ENCODE measurements at places on chromosomes 13 and 19. TPM values are rescaled to one million over a fixed set of nuclear protein-coding genes. Genes with fewer than 3 reads are reported as not detected.

- H3K27me3 ChIP-seq: no peaks in the 10 kb centered on the region
- no peak overlapping the region for H3K27ac ChIP-seq
- H3K4me1 ChIP-seq: no peaks in the 10 kb centered on the region
- H3K4me3 ChIP-seq: no peak overlapping the region
- no peaks in the 10 kb centered on the region for H3K36me3 ChIP-seq
- no peak for DNase-seq
These were observed 88.4 kb upstream of the PCDH8 start for GRCh38 chr13:52936806-52937205.

- no peak overlapping the region for H3K27ac ChIP-seq
- no peak for DNase-seq
These were observed 48.1 kb downstream of the PSG1 start for GRCh38 chr19:42831221-42832019.

SLITRK1 gene
- total RNA-seq: not detected

GRCh38 chr19:17074634-17075034, 618 bp downstream of the HAUS8 start:
- peaks cover 52% of the 10 kb centered on the region for H3K36me3 ChIP-seq
- H3K27me3 ChIP-seq: no peaks in the 10 kb centered on the region
- H3K4me1 ChIP-seq: peaks cover 36% of the 10 kb centered on the region
- peak overlapping the region; percentile 71 for H3K4me3 ChIP-seq
- peak overlapping the region; percentile 90 for H3K27ac ChIP-seq
- no peak for DNase-seq

- DNase-seq: no peak
- no peaks in the 10 kb centered on the region for H3K27me3 ChIP-seq
- peaks cover 35% of the 10 kb centered on the region for H3K4me1 ChIP-seq
- H3K27ac ChIP-seq: no peak overlapping the region
- H3K36me3 ChIP-seq: peaks cover 79% of the 10 kb centered on the region
- peak overlapping the region; percentile 19 for H3K4me3 ChIP-seq
These were observed 3.4 kb downstream of the SF3A2 start for GRCh38 chr19:2239771-2240770.

XRCC1 gene
- total RNA-seq: 59.8 TPM

CEACAM7 gene
- not detected for total RNA-seq

DNA sequence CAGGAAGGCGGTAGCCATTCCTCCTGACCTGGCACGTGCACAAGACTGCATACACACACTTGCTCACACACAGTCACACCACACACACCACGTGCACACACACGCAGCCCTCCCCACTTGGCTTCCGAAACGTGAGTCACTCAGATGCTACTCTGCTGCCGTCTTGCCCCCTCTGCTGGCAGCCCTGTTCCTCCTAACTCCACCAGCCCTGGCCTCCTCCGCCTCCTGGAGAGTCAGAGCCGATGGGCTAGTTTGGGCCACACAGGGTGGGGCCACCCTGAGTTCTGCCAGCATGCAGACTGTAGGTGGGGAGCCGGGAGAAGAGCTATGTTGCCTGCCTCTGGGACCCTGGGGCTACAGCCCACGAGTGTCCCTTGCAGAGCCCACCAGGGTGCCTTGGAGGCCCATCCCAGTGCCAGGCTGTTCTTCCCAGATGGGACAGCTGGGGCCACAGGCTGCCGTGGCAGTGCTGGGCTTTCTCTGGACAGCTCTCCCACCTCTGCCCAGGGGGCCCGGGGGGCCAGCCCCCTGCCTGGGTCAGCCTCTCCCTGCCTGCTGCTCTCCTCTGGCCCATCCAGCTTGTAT, 12.1 kb downstream of the PIN1 start:
- H3K27ac ChIP-seq: peak overlapping the region; percentile 27
- no peak overlapping the region for H3K4me3 ChIP-seq
- 0 out of 2 replicates have a peak, but pooled peaks cover 9% of the 10 kb centered on the region for H3K4me1 ChIP-seq
- peaks cover 70% of the 10 kb centered on the region for H3K36me3 ChIP-seq

GRCh38 chr13:99542788-99543406, 41.6 kb downstream of the TM9SF2 start:
- H3K4me1 ChIP-seq: no peaks in the 10 kb centered on the region
- H3K4me3 ChIP-seq: no peak overlapping the region
- no peak for DNase-seq
- H3K36me3 ChIP-seq: peaks cover 95% of the 10 kb centered on the region

DNA sequence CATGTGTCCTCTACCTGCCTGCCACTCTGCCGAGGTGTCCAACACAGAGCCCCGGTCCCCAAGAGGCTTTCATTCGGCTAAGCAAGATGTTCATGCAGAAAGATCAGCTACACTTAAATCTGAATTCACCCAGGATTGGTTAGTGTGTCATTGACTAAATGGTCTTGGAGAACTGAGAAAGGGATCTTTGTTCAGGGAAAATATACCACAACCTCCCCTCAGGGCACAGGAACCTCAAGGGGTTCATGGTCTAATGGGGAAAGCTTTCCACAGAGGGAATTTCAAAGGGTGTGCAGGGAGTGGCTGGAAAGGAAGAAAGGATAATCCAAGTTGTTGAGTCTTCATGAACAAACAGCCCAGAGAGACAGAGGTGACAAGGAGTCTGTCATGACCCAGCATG, 14.4 kb upstream of the POP4 start:
- no peak overlapping the region for H3K4me3 ChIP-seq
- no peak overlapping the region for H3K27ac ChIP-seq
- H3K4me1 ChIP-seq: no peaks in the 10 kb centered on the region
- H3K36me3 ChIP-seq: no peaks in the 10 kb centered on the region

GRCh38 chr19:6220385-6221191, 59.2 kb downstream of the MLLT1 start:
- H3K27ac ChIP-seq: no peak overlapping the region
- H3K4me3 ChIP-seq: no peak overlapping the region
- peaks cover 6% of the 10 kb centered on the region for H3K4me1 ChIP-seq
- DNase-seq: no peak
- H3K27me3 ChIP-seq: no peaks in the 10 kb centered on the region
- peaks cover 61% of the 10 kb centered on the region for H3K36me3 ChIP-seq

DNA sequence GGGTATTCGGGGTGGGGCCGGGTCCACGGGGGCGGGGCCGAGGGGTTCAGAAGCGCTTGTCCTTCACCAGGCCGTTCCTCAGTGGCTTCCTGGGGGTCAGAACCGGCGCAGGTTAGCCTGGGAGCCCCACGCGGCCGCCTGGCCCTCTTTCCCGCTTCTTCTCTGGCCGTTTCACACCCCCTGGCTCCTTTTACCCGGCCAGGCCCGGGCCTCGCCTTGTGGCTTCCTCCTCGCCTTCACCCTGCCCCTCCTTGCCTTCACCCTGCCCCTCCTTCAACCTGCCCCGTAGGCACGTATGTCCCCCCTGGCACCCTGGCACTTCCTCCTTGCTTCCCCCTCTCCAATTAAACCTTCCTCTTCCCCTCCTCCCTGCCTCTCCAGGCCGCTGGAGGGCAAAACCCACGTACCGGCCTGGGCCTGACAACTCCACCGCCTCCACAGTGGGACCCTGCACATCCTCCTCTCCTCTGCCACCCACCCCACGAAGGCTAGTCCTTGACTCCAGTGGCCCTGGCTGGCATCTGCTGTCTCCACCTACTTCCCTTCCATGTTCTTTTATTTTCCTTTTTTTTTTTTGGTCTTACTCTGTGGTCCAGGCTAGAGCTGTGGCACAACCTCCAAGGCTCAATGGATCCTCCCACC, 25.3 kb downstream of the CERS1 start:
- no peak overlapping the region for H3K27ac ChIP-seq
- no peaks in the 10 kb centered on the region for H3K4me1 ChIP-seq
- no peak overlapping the region for H3K4me3 ChIP-seq
- no peak for DNase-seq

- no peak overlapping the region for H3K4me3 ChIP-seq
- H3K27me3 ChIP-seq: no peaks in the 10 kb centered on the region
- no peaks in the 10 kb centered on the region for H3K36me3 ChIP-seq
These were observed 419.9 kb downstream of the IRS2 start for GRCh38 chr13:109366525-109366924.

OR7D2 gene
- 0.03 TPM for total RNA-seq

ZNF57 gene
- total RNA-seq: 3.3 TPM

DNA sequence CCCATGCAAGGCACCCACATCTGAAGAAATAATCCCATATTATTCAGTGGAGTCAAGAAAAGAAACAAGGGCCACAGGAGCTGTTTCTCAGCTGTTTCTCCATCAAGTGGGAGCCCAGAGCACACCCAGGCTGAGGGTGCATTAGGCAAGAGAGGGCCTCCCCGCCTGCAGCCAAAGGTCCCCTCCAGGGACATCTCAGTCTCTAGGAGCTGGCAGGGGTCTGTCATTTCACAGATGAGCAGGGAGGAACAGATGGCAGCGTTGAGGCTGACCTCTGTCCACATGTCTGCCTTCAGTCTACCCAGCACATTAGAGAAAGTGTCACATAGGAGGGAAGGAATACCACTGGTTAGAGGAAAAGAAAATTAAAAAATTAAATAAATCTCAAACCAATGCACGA, 157.7 kb downstream of the ZNF536 start:
- H3K27me3 ChIP-seq: no peaks in the 10 kb centered on the region
- peaks cover 13% of the 10 kb centered on the region for H3K4me1 ChIP-seq
- no peak for DNase-seq
- no peak overlapping the region for H3K4me3 ChIP-seq
- H3K36me3 ChIP-seq: no peaks in the 10 kb centered on the region
- no peak overlapping the region for H3K27ac ChIP-seq

GRCh38 chr13:79999601-80000000, 341.3 kb downstream of the SPRY2 start:
- no peak for DNase-seq
- no peaks in the 10 kb centered on the region for H3K27me3 ChIP-seq
- H3K27ac ChIP-seq: no peak overlapping the region
- peaks cover 18% of the 10 kb centered on the region for H3K4me1 ChIP-seq
- H3K36me3 ChIP-seq: no peaks in the 10 kb centered on the region

- peak overlapping the region; percentile 94 for H3K27ac ChIP-seq
- peaks cover 17% of the 10 kb centered on the region for H3K4me1 ChIP-seq
- peaks cover 8% of the 10 kb centered on the region for H3K36me3 ChIP-seq
- DNase-seq: peak; percentile 51
These were observed 434 bp upstream of the FNDC3A start for GRCh38 chr13:48975101-48975855.

C5AR1 gene
- total RNA-seq: not detected

CYP4F22 gene
- not detected for total RNA-seq

C19orf73 gene
- 4.3 TPM for total RNA-seq

CACNG8 gene
- total RNA-seq: not detected

DNA sequence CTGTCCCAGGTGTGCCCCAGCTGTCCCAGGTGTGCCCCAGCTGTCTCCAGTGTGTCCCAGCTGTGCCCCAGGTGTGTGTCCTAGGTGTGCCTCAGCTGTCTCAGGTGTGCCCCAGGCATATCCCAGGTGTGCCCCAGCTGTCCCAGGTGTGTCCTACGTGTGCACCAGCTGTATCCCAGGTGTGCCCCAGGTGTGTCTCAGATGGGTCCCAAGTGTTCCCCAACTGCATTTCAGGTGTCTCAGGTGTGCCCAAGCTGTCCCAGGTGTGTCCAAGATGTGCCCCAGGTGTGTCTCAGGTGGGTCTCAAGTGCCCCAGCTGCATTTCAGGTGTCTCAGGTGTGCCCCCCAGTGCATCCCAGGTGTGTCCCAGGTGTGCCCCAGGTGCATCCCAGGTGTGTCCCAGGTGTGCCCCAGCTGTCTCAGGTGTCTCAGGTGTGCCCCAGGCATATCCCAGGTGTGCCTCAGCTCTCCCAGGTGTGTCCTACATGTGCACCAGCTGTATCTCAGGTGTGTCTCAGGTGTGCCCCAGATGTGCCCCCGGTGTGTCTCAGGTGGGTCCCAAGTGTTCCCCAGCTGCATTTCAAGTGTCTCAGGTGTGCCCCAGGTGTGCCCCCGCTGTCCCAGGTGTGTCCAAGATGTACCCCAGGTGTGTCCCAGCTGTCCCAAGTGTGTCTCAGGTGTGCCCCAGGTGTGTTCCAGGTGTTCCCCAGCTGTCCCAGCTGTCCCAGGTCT, 1.3 kb upstream of the GRK1 start:
- H3K36me3 ChIP-seq: no peaks in the 10 kb centered on the region
- peaks cover under 1% of the 10 kb centered on the region for H3K27me3 ChIP-seq
- no peak overlapping the region for H3K4me3 ChIP-seq
- DNase-seq: peak; percentile 58
- no peak overlapping the region for H3K27ac ChIP-seq

B3GNT3 gene
- total RNA-seq: not detected

KCNN1 gene
- total RNA-seq: not detected

DNA sequence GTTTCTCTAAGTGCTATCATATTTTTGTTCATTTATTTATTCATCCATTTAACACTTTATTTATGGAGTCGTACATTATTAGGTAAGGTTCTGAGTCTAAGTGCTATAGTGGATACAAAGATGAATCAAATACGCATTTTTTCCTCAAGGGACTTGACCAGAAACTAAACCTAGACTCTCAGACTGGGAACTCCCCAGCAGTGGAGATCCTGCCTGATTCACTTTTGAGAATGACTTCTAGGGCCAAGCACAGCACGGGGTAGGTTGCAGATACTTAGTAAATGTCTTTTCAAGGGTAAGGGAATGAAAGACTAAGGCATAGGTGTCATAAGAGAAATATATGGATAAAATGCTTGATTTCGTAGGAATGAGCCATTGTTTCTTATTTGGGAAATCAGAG, 7.2 kb downstream of the DNAJC15 start:
- no peak for DNase-seq
- H3K4me3 ChIP-seq: no peak overlapping the region
- H3K36me3 ChIP-seq: peaks cover 36% of the 10 kb centered on the region
- H3K27ac ChIP-seq: no peak overlapping the region
- no peaks in the 10 kb centered on the region for H3K4me1 ChIP-seq

DNA sequence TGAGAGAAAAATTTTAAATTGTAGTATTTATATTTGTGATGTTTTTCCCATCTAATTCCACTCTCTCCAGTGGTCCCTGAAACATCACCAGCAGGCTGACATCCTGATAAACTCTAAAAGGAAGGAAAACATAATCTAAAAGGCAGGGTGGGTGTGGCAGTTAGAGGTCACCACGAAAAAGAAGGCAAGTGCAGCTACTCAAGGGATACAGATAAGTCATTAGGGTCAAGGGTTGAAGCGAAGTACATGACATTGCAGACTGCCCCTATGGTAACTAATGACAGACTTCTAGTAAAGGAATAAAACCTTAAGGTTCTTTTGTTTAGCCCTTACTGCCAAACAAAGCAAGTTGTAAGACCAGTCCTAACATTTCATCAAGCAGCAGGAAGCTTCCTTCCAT, 6.0 kb upstream of the NEK3 start:
- H3K36me3 ChIP-seq: peaks cover 6% of the 10 kb centered on the region
- DNase-seq: no peak
- no peak overlapping the region for H3K4me3 ChIP-seq
- H3K4me1 ChIP-seq: peaks cover 12% of the 10 kb centered on the region
- H3K27ac ChIP-seq: no peak overlapping the region
- H3K27me3 ChIP-seq: no peaks in the 10 kb centered on the region

- no peaks in the 10 kb centered on the region for H3K36me3 ChIP-seq
- no peaks in the 10 kb centered on the region for H3K4me1 ChIP-seq
- DNase-seq: no peak
These were observed 569.9 kb downstream of the UQCRFS1 start for GRCh38 chr19:28642787-28643683.

ZNF780A gene
- 19.0 TPM for total RNA-seq

CCDC106 gene
- 6.0 TPM for total RNA-seq

- H3K4me1 ChIP-seq: no peaks in the 10 kb centered on the region
- DNase-seq: no peak
- H3K27ac ChIP-seq: no peak overlapping the region
- no peak overlapping the region for H3K4me3 ChIP-seq
- H3K36me3 ChIP-seq: no peaks in the 10 kb centered on the region
These were observed 12.6 kb upstream of the CSNK1A1L start for GRCh38 chr13:37118016-37118415.

SHC2 gene
- total RNA-seq: not detected

All from SJSA1 (cell line).